ENCODE measurements at places on chromosomes 2 and 18.

DNA sequence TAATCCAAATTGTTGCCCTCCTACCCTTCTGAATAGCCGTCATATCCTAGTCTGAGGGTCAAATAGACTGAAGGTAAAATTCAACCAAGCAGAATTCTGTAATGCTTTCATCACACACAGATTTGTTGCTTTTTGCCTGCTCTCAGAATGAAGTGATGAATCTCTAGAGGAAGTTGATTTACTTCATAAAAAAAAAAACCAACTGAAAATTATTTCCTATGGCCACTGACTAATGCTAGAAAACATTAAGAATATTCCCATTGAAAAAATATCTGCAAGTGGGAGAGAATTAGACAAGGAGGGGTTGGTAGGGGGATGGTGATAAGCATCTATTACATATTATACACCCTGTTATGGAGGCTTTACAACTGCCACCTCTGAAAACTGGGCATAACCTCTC lies 2.3 kb upstream of the IL1RL2 start:
- DNase-seq = no peak

DNA sequence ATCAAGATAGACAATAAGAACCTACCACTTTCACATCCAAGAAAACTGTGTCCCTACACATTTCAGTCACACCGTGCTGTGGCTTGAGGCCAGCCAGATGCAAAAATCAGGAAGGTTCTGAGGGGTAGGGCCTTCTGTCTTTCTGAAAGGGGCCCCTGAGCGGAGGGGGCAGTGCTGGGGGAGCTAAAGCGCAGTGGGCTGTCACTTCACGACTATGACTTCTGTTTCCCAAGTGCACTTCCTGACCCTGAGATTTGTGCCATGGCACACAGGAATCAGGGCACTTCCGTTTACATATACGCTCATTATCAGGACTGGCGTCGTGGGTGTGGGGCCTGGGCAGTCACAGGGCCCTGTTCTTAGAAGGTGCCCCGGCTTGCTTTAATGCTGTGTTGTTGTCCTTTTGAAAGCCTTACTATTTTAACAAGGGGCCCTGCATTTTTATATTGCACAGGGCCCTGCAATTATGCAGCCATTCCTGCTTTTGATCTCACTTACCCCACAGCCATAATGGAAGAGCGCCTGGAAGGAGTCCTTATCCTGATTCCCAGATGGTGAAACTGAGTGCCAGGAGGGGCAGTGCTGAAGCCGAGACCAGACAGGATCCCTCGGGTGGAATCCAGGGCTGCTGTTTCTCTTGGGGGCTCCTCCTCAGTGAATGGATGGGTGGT lies 620 bp downstream of the NGEF start:
- DNase-seq = no peak

DNA sequence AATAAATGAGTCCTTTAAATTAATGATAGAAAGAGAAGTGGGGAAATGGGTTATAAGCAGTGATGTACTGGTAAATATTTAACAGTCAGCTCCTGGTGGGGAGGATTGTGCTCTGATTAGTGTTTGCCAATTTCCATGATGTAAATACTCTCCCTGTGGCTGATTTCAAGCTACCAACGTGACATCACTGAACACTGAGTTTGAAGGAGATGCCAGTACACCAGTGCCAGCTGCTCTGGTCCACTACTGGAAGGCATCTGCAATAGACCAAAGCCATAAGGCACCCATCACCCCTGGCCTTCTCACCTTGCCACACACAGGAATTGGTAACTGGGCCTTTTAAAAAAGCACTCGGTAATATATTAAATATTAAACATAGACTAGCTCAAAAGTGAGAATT lies 77.7 kb downstream of the TGOLN2 start:
- no peak for DNase-seq

DNA sequence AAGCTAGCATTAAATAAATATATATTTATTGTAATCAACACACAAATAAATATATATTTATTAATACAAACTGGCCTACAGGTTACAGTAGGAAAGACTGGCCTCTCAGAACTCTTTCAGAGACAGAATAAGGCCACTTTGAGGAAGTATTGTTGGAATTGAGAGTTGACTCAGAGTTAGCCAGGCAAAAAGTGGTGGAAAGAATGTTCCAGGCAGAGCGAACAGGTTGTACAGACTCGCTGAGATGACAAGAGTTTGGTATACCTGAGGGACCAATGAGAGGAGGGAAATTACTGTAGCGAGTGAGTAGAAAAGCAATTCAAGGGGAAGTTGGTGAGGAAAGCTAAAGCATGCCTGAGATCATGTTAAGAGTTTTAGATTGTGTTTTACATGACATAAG lies 19.0 kb upstream of the XDH start:
- DNase-seq = no peak

- DNase-seq = no peak
These were observed 136.3 kb downstream of the OLA1 start for GRCh38 chr2:174112073-174112472.

DNA sequence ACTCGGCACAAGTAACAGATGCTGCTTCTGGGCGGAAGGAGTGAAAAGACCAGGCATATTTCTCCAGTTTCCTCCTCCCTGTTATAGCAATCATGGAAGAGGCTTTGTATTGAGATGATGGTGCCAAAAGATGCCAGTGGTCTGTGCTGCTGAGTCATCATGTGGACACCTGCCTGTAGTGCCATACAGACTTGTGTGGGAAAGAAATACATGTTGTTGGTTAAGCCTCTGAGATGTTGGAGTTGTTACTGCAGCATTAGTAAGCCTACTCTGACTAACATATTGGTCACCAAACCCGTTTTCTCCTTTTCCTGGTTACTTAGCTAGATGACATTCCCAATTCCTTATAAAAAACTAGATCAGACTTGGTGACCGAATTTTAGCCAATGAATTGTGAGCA lies 356.9 kb downstream of the ZNF521 start:
- DNase-seq = no peak

Measured in activated CD8-positive, alpha-beta memory T cell treated with anti-CD3 and anti-CD28 coated beads for 4 hours (primary cell).